Stimulated activated memory B cell treated with anti-CD40 and anti-IgM and Interleukin-4, amounts not matched to agents 10 μg/mL and 1 μg/mL and 100 μg/mL, for 72 hours (primary cell): ENCODE measurements at places on chromosomes 2 and 18.

GRCh38 chr2:182666674-182667314 lies 49.3 kb upstream of the DNAJC10 start:
- peak; percentile 59 for ATAC-seq

DNA sequence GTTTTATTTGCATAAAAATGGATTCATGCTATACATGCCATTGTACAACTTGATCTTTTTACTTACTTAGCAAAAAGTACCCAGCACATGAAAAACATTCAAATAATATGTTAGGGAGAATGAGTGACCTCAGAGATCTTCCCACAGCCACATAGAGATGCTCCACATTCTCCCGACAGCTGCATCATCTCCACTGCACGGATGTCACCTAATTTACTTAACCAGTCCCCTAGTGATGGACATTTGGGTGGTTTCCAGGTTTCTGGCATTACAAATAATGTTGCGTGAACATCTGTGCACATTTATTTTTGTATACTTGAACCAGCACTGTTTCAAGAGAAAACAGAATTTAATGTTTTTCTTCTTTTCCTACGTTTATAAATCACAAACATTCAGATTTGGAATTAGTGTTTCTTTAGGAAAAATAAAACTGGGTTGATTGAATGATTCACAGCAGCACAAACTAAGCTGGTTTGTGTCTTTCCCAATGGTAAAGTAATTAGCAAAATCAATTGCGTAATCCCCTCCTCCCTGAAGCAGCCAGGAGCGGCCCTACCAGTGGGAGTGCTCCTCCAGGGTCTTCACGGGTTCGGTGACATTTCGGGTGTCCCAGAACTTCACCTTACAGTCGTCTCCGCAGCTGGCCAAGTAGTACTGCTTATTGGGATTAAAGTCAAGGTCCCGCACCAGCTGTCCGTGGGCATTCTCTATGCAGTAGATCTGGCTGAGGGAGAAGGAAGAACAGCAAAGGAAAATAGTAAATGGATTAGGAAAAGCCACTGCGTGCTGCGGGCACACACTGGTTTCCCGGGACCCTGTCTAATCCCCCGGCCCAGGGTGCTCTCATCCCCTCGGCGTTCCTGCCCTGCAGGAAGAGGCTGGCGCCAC lies 183.9 kb downstream of the EIPR1 start:
- ATAC-seq = no peak

DNA sequence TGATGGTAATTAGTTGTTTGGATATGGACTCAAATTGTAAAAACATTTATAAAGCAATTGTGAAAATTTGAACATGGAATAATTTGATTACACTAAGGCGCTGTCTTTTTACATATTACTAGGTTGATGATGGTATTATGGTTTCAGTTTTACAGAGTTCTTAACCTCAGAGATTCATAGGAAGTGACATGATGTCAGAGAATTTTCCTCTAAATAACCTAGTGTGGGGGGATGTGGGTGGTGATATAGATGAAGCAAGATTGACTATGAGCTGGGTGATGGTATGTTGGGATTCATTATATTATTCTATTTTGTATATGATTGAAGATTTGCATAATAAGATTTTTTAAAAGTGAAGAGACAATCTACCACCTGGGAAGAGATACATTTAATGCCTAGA lies 45.9 kb upstream of the ATP5MC3 start:
- ATAC-seq = peak; percentile 51

GRCh38 chr18:24922491-24922890 lies 429.5 kb downstream of the ZNF521 start:
- ATAC-seq = peak; percentile 59
